ENCODE measurements at places on chromosomes 16 and 17. TPM values are rescaled to one million over a fixed set of nuclear protein-coding genes. Genes with fewer than 3 reads are reported as not detected.

Gene CNGB1
- polyA plus RNA-seq = 17.1 TPM

Gene SYNGR3
- 59.3 TPM for polyA plus RNA-seq

Gene CD300H
- not detected for polyA plus RNA-seq

Gene TRPV3
- 0.37 TPM for polyA plus RNA-seq

Gene GCGR
- polyA plus RNA-seq = not detected

Gene FOXL1
- 0.22 TPM for polyA plus RNA-seq

Gene IGFALS
- not detected for polyA plus RNA-seq

Gene CORO1A
- 34.2 TPM for polyA plus RNA-seq

Gene KRTAP4-11
- polyA plus RNA-seq = not detected

Gene TBC1D3E
- not detected for polyA plus RNA-seq

Gene SSTR5
- not detected for polyA plus RNA-seq

Gene GNG13
- 3.6 TPM for polyA plus RNA-seq

Gene CD7
- polyA plus RNA-seq = 0.88 TPM

Gene SOCS1
- polyA plus RNA-seq = 2.2 TPM

Gene HIGD1B
- polyA plus RNA-seq = 21.9 TPM

Gene DPEP3
- polyA plus RNA-seq = 0.15 TPM

Gene WNT9B
- polyA plus RNA-seq = not detected

Gene STRADA
- 51.6 TPM for polyA plus RNA-seq

Gene ESRP2
- polyA plus RNA-seq = 1.8 TPM

Gene SPATA22
- polyA plus RNA-seq = 0.46 TPM

Gene ITGAD
- not detected for polyA plus RNA-seq

Gene CACNG4
- 50.9 TPM for polyA plus RNA-seq

Gene TPSB2
- not detected for polyA plus RNA-seq

Gene TMEM88
- 9.8 TPM for polyA plus RNA-seq

Gene ITGB3
- 0.63 TPM for polyA plus RNA-seq

Gene CRYBA1
- not detected for polyA plus RNA-seq

Gene SDR42E1
- polyA plus RNA-seq = 11.9 TPM

Gene TOM1L1
- polyA plus RNA-seq = 22.3 TPM

Gene PRRT2
- polyA plus RNA-seq = 55.1 TPM

Gene TGFB1I1
- polyA plus RNA-seq = 15.8 TPM

Gene CRYM
- 27.2 TPM for polyA plus RNA-seq

Gene CASKIN1
- 17.2 TPM for polyA plus RNA-seq

Gene THRA
- polyA plus RNA-seq = 176 TPM

Gene ZNF200
- polyA plus RNA-seq = 3.5 TPM

Gene SPNS2
- 17.9 TPM for polyA plus RNA-seq

Gene COX11
- polyA plus RNA-seq = 39.9 TPM

Gene WNT3
- 4.6 TPM for polyA plus RNA-seq

Gene SLC13A2
- not detected for polyA plus RNA-seq

Gene COG7
- 22.2 TPM for polyA plus RNA-seq

Gene ADORA2B
- 3.4 TPM for polyA plus RNA-seq

Gene EPOP
- 8.8 TPM for polyA plus RNA-seq

Gene KRTAP4-1
- not detected for polyA plus RNA-seq

Gene OR2C1
- not detected for polyA plus RNA-seq

Gene KCNG4
- polyA plus RNA-seq = not detected

Gene CEP112
- 2.4 TPM for polyA plus RNA-seq

Gene PPM1E
- 15.2 TPM for polyA plus RNA-seq

Gene POLR3K
- 27.6 TPM for polyA plus RNA-seq

Gene ABAT
- 76.9 TPM for polyA plus RNA-seq

Gene DHX58
- polyA plus RNA-seq = 4.2 TPM

Gene GPR179
- 1.2 TPM for polyA plus RNA-seq

Gene NLRC3
- polyA plus RNA-seq = 0.14 TPM
